Fibroblast of skin of abdomen (primary cell): ENCODE measurements at places on chromosomes 3 and 15.

DNA sequence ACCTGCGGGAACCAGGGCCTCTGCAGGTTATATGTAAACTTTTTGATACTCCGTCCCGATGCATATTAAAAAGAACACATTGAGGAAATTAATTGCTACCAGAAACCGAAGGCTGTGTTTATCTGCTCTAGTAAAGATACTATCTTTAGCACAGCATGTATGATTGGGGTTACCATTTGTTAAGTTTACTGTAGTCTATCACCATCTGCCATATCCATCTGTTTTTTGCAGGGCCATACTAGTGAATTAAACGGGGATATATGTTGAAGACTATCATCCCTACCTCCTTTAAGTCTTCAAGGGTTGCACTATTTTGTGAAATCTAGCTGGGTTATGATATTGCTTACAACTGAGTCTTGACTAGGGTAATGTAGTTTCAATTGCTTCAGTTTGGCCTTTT, 597.0 kb downstream of the SQOR start:
- DNase-seq: no peak

DNA sequence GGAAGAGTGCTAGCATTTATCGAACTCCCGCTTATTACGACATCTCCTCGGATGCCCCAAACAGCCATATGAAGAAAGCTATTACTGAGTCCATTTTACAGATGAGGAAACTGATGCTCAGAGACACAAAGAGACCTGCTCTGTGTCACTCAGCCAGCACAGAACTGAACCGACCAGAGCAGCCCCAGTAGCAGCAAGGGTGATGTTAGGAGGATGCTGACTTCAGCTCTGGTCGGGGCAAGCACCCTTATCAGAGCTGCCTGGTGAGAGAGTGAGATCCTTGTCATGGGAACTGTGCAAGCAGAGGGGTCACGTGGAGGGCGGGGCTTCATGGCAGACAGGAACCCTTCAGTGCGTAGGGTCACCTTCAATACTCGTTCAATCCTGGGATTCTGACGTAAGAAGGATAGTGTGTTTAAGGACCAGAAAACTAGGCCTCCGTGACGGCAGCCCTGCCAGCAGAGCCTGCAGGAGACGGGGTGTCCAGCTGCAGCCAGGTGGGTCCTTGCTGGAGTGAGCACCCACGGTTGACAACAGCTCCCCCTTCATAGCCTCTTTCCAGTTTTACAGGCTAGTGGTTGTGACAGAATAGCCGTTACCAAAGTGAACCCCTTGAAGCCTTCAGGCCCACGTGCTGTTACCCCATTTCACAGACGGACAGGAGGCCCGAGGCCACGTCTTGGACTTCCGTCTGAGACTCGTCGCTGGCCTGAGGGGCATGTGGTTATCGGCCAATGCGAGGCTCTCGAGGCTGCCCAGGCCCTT, 12.0 kb upstream of the IQSEC1 start:
- no peak for DNase-seq

- no peak for DNase-seq
Observed at GRCh38 chr3:55368366-55368765, 118.7 kb downstream of the WNT5A start.

GRCh38 chr3:32399030-32399620, 7.5 kb downstream of the CMTM7 start:
- peak; percentile 46 for DNase-seq

- DNase-seq: peak; percentile 97
Observed at GRCh38 chr3:95923496-95924210, 890.7 kb upstream of the EPHA6 start.
